ENCODE measurements at places on chromosomes 4 and X.

- DNase-seq = peak; percentile 46
These were observed 620 bp downstream of the ANAPC10 start for GRCh38 chr4:145097331-145097820.

GRCh38 chr4:68907788-68908700 lies 43.6 kb downstream of the UGT2A3 start:
- DNase-seq = peak; percentile 69

GRCh38 chrX:155745792-155746191 lies 133.0 kb upstream of the TMLHE start:
- DNase-seq = peak; percentile 1

- no peak for DNase-seq
These were observed 142.9 kb downstream of the ANAPC10 start for GRCh38 chr4:144955104-144955503.

GRCh38 chr4:140711910-140712309 lies 44.3 kb downstream of the TBC1D9 start:
- DNase-seq = no peak

- DNase-seq = no peak
These were observed 200.2 kb upstream of the FAM241A start for GRCh38 chr4:111945014-111945413.

- DNase-seq = no peak
These were observed 56.7 kb downstream of the DOCK11 start for GRCh38 chrX:118552121-118552900.

GRCh38 chr4:73676136-73676535 lies 55.9 kb upstream of the RASSF6 start:
- no peak for DNase-seq

DNA sequence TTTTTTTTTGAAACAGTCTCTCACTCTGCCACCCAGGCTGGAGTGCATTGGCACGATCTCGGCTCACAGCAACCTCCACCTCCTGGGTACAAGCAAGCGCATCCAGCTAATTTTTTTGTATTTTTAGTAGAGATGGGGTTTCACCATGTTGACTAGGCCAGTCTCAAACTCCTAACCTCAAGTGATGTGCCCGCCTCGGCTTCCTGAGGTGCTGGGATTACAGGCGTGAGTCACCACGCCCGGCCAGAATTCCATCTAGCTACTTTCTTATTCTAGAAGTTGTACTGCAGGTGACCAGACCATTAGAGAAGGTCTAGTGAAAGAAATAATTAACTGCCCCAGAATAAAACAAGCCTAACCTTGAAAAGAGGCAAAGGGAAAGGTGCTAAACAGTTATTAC lies 2.3 kb downstream of the LRBA start:
- DNase-seq = peak; percentile 10

GRCh38 chrX:42466332-42467046 lies 311.5 kb downstream of the PPP1R2C start:
- peak; percentile 0 for DNase-seq

- no peak for DNase-seq
These were observed 71.4 kb upstream of the ADGRA3 start for GRCh38 chr4:22587253-22587652.

GRCh38 chrX:652341-652741 lies 21.8 kb downstream of the SHOX start:
- DNase-seq = no peak

DNA sequence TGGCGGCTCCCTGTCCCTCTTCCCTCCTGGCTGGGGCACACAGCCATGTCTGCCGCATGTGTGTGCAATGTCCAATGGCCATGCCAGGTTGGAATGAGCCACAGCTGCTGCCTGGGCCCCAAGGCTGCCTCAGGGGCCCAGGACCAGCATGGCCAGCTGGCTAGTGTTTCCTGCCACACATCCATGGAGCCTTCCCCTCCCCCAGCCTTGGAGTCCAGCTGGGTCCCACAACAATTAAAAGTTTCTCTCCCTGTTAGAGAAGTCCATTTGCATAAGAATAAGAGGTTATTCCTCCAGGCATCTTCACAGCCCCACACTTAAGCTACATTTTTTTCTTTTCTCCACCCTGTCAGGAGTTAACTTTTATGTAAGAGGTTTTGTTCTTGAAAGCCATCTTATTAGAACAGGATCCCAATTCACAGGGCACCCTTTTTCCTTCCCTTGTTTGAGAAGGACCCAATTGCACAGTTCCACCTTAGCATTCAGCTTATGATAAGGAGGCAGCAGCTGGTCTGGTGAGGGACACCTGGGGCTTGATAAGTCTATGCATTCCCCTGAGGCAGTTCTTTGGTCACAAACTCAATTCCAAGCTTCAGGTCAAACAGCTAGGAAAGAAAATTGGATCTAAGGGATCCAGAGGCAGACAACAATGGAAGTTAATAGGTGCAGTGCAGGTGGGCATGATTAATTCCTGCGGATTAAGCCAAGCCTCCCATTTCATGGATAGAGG lies 963.3 kb upstream of the GRIA3 start:
- no peak for DNase-seq

GRCh38 chr4:184544788-184545409 lies 70.5 kb upstream of the IRF2 start:
- DNase-seq = no peak

DNA sequence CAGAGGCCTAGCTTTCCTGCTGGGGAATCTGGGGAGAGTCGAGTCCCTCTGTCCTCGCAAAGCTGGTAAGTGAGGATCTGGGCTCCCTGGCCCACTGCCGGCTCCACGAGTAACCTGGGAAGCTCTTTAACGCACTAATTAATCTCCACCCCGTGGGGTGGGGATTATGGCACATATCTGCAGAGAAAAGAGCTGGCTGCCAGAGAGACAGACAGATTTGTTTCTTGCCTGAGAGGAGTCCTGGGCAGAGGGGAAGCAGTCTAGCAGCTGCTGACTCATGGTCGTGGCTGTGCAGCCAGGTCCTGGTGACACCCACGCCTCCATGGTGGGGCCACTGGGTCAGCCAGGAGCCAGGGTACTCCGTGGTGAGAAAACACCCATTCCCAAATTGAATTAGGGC lies 14.0 kb downstream of the SORCS2 start:
- peak; percentile 57 for DNase-seq
